ENCODE measurements at places on chromosomes 5 and 9. TPM values are rescaled to one million over a fixed set of nuclear protein-coding genes. Genes with fewer than 3 reads are reported as not detected.

GRCh38 chr5:159166416-159166815, 42.9 kb downstream of the RNF145 start:
- DNase-seq: no peak

ACTBL2 gene
- total RNA-seq: 0.10 TPM

GRCh38 chr9:83264315-83264714, 201.4 kb upstream of the RASEF start:
- DNase-seq: no peak

YTHDC2 gene
- total RNA-seq: 25.6 TPM

All from chondrocyte (in vitro differentiated cells).